ENCODE measurements at places on chromosomes 1 and 21.
A peak's percentile ranks its signal among the peaks of the same experiment; 100 is the strongest.

GRCh38 chr21:41283211-41283818 is 33.3 kb upstream of the FAM3B start:
- DNase-seq, result peak; percentile 53

- peak; percentile 51 for DNase-seq
These were observed 31.2 kb downstream of the DNTTIP2 start for GRCh38 chr1:93847811-93848288.

GRCh38 chr1:94698759-94699502 is 121.2 kb upstream of the SLC44A3 start:
- DNase-seq, result peak; percentile 89

- DNase-seq, result no peak
These were observed 2.7 kb upstream of the RAB29 start for GRCh38 chr1:205777994-205778393.

- DNase-seq, result peak; percentile 27
These were observed 876 bp downstream of the DENND2C start for GRCh38 chr1:114668784-114669561.

GRCh38 chr1:58441699-58442098 is 104.8 kb downstream of the OMA1 start:
- no peak for DNase-seq

- no peak for DNase-seq
These were observed 10.8 kb upstream of the PLEKHG5 start for GRCh38 chr1:6502000-6502891.

GRCh38 chr1:89536555-89537341 is 12.1 kb downstream of the LRRC8B start:
- DNase-seq, result no peak

GRCh38 chr1:27045973-27046558 is 33.4 kb upstream of the TENT5B start:
- DNase-seq, result peak; percentile 50

DNA sequence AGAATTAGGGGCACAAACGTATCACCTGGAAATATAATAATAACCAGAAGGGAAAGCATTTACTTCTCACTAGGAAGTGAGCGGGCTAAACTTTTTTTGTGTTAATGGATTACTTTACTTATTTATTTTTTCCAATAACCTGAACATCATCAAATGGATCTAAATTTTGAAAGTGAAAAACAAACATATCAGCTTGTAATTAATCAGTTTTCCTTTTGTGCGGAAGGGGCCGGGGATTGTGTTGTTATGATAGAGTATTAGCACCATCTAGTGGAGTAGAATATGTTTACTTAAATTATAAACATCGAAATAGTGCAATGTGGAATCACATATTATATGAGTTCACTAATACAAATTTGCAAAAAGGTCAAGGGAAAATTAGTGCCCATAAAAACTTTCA is 9.0 kb downstream of the CFH start:
- no peak for DNase-seq

DNA sequence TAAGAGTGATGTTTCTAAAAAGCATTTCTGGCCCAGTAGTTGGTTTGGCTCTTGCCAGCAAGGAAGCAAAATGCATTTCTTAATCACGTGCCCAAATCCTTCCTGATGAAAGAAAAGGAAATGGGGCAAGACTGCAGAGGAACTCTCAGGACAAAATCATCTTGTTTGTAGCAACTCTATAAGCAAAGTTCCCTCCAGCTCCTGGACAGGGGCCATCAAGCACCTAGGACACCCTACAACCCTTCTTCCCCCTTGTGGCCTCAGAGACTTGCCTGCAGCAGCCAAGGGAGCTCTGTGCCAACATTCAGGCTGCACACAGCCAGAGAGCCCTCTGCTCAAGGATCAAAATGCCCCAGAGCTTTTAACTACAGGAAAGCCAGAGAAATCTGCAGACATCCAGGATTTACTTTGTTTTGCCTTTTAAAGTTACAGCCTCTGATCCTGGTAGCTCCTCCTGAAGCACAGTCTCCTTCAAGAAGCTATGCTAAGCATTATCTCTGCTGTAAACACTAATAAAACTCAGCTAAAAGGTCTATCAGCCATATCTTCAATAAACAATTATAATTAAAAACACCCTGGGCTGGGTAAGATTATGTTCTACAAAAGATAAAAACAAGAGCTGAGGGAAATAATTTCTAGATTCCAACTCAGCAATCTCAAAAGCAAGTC is 105.0 kb downstream of the KIAA0319L start:
- DNase-seq, result no peak

DNA sequence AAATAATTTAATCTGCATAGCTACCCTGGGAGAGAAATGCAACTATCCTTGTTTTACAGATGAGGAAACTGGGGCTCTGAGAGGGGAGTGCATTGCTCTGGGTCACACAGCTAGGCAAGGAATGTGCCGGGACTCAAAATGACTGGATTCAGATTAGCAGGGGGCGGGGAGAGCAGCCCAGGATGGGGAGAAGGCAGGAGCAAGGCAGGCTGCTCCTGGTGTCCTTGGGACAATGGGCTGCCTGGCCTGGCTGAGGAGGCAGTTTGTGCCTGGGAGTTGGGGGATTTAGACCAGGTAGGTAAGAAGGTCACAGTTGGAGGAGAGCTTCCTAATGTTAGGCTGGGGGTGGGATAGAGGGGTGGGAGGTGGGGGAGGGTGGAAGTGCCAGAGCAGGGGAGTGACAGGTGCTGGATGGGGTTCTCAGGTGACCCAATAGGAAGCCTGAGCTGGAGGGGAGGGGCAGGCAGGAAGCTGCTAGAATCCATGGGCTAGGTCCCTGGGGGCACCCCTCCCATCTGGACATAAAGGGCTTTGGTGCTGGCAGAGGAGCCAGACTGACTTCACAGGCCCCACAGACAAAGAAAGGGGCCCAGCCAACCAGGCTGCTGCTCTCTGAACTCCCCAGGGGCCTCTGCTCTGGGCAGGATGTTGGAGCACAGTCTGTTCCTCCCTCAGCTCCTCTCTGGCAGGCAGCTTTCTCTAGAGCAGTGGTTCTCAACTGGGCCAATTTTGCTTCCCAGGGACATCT is 29.0 kb downstream of the TRIM62 start:
- no peak for DNase-seq

DNA sequence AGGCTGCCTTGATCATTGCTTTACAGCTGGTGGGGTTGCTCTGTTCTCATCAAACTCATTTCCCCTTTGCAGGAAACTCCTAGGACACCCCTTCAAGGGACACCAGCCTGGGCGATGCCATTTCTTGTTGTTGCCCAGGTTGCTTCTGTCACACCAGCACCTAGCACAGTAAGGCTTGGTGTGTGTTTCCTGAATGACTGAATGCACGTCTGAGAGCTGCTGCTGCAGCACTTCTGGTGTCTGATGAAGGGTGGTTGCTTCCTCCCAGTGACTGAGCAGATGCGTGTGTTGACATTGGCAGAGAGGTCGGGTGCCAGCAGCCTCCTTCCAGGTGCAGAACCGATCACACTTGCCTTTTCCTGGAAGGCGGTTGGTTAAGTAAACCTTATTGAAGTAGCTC is 477.4 kb downstream of the CAMTA1 start:
- DNase-seq, result no peak

DNA sequence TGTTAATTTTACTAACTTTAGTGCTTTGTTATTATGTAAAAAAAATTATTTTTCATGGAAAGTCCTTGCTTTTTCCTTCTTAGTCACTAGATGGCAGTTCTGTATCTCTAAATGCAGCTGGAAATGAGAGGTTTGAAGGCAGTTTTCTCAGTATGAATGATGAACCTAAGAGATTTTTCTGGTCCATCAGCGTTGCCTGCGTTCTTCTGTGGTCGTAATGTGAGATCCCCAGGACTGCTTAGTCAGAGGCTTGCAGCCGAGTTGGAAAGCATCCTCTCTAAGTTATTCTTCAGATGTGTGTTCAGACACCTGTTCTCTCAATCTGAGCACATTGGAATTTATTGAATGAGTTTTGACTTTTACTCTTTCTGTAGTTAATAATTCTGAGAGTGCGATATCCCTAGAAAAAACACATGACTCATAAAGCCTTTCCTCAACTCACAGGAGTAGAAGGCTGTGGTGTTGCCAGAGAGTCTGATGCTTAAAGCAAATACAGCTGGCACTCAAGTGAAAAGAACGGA is 99.3 kb downstream of the FMN2 start:
- DNase-seq, result peak; percentile 51

DNA sequence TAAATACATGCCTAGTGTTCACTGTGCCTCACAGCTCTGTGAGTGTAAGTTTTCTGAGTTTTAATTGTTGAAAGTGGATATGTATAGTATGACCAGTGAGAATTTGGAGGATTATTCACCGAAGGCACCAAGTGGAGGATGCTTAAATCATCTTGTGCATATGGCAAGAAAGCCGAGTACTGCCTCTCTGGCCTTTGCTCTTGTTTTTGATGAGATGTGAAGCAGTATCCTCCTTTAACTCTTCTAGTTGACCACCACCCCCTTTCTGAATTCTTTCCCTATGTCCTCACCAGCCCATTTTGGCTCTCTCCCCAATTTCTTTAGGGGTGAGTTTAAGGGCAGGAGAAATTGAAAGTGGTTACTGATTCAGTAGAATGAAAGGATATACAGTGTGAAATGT is 130.4 kb downstream of the SYT2 start:
- peak; percentile 79 for DNase-seq

GRCh38 chr1:31796707-31797106 is 19.1 kb downstream of the SPOCD1 start:
- no peak for DNase-seq

GRCh38 chr1:203174324-203174985 is 1.2 kb downstream of the MYBPH start:
- DNase-seq, result no peak

- no peak for DNase-seq
These were observed 85.7 kb downstream of the GRIK3 start for GRCh38 chr1:36948606-36949005.

DNA sequence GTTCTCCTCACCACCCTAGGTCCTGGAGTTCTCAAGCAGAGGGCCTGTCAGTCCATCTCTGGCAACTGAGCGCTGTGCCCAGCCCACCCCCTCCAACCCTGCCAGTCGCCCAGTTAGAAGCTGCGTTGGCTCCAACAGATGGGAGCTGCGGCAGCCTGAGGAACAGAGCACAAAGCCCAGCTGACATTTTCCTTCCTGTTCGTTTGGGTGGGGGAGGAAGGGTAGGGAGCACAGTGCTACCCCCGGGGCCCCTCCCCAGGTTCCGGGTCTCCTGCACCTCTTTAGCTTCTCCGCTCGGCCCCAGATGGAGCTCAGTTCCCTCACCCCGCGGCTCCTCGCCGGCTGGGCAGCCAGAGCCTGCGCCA is 1.4 kb downstream of the LRRN2 start:
- no peak for DNase-seq

GRCh38 chr1:216587715-216588114 is 135.5 kb downstream of the ESRRG start:
- no peak for DNase-seq

- no peak for DNase-seq
These were observed 5.1 kb upstream of the DESI2 start for GRCh38 chr1:244647819-244648218.

DNA sequence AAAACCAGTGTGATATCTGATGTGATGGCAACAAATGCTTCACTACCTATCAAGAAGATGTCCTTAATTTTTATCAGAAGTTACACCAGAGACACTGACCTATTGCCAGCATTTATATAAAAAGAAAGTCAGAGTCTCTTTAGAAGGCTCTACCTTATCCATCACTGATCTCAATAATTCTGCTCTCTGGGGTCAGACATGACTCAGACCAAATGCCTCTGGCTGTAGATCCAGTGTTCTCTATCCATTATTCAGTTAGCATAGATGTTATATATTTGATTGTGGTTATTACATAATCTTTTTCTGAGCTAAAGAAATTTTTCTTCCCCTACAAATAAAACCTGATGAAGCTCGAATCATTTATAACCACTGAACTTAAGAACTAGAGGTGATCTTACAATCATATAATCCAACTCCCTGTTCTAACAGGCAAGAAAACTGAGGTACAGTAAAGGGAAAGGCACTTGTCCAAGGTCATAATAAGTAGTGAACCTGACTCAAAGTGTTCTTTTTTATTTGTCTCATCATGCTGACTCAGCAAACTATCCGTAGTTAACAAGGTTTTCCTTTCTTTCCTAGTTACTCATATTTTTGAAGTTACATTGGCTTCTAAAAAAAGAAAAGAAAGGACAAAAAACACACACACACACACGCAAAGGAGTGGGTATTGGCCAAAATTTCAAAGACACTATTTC is 43.6 kb upstream of the ESRRG start:
- peak; percentile 14 for DNase-seq

- peak; percentile 3 for DNase-seq
These were observed 43.4 kb upstream of the RHOU start for GRCh38 chr1:228691926-228692325.

DNA sequence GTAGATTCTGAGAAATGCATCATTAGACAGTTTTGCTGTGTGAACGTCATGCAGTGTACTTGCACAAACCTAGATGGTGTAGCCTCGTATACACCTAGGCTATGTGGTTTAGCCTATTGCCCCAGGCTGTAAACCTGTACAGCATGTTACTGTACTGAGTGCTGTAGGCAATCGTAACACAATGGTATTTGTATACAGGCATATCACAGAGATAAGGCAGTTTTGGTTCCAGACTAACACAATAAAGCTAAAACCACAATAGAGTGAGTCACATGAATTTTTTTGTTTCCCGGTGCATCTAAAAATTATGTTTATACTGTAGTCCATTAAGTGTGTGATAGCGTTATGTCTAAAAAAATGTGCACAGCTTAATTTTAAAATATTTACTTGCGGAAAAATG is 6.9 kb downstream of the IL10RB start:
- peak; percentile 69 for DNase-seq

- no peak for DNase-seq
These were observed 28.5 kb downstream of the MAB21L3 start for GRCh38 chr1:116139592-116140134.

GRCh38 chr1:229088711-229089110 is 182.2 kb upstream of the RAB4A start:
- DNase-seq, result no peak

GRCh38 chr1:228860911-228861831 is 125.9 kb downstream of the RHOU start:
- DNase-seq, result peak; percentile 78

DNA sequence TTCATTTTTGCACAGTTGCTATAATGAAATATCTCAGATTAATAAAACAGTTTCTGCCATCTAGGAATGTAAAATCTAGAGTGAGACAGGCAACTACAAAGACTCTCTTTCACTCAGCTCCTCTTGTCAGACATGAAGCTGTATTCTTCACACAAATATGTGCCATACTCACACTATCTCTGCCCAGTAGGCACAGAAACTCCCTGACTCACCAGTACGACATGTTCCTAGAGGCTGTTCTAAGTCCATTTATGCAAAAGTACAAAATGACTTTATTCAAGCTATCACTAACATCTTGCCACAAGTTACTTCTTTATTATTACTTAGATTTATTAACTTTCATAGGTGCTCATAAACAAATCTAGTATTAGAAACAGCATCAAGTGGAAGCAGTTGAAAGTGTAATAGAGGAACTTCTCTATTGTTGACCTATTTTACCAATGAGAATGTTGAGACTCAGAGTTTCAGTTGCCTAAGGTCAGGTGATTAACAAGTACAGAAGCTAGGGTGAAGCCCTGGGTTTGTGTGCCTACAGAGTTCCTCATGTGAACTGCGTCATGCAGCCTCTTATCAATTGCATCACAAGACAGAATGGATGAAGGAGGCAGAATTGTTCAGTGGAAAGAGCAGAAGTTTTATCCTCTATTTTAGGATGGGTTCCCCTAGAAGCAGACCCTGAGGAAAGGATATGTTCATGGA is 98.9 kb downstream of the RGS2 start:
- DNase-seq, result peak; percentile 45

All from NCI-H226 (cell line).